NCI-H526 (cell line): ENCODE measurements at places on chromosomes 6 and 20.
A peak's percentile ranks its signal among the peaks of the same experiment; 100 is the strongest.

DNA sequence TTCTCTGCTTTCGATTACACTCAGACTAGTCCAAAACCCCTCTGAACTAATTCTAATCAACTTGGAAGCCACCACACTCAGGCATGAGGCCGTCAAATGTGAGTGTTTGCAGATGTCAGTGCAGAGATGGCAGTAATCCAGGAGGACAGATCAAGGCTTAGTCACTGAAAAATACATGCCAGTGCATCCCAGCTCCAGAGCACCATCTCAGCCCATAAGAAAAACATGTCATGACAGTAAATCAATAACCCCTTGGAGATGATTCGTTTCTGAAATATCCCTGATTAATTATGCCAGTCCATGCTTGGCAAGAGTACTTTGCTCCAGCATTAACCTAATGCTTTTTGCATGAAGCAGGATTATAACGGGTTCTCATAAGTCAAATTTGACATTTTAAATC is 179.5 kb downstream of the ADAT2 start:
- DNase-seq, result no peak

DNA sequence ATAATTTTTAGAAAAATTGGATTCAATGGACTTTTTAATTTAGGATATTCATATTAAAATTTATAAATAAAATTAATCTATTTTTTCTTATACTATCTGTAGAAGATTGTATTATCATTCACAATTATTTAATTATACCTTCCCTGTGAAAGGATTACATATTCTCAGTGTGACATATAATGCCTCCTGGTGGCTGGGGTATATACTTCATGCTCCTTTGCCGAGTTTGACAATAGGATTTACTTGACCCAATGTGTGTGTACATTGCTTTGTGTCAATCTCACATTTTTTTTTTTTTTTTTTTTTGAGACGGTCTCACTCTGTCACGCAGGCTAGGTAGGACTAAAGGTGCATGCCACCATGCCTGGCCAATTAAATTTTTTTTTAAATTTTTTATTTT is 230.0 kb upstream of the CHD6 start:
- DNase-seq, result no peak

- DNase-seq, result no peak
These were observed 27.9 kb downstream of the CDC5L start for GRCh38 chr6:44415449-44415848.

- no peak for DNase-seq
These were observed 8.3 kb upstream of the MMP9 start for GRCh38 chr20:46000262-46000996.

DNA sequence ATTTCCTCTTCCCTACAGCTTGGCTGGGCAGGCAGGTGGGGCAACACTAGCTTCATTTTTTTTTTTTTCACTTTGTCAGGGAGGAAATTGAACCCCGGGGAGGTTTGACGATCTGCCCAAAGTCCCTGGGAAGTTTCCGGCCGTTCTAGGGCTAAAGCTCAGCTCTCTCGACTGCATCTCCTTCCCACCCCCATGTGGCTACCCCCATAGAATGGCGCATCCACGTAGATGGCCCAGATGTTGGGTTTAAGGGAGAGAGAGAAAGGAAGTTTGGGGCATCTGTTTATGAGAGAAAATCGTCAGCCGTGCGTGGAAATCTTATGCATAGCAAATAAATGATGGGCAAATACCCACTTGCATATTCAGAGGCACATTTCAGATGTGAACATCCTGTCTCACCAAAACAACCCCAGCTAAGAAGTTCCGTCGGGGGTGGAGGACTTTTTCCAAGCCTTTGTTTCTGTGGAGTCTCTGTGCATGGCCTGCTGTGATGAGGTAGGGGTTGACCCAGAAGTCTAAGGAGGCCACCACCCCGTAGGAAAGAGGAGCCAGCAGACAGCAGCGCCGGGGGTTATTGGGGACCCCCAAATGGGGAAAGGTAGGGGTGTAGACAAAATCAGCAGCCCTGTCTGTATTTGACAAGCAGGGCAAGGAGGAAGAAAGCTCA is 40.5 kb upstream of the ZNF831 start:
- peak; percentile 50 for DNase-seq

- DNase-seq, result no peak
These were observed 49.9 kb upstream of the CD2AP start for GRCh38 chr6:47427680-47428079.

DNA sequence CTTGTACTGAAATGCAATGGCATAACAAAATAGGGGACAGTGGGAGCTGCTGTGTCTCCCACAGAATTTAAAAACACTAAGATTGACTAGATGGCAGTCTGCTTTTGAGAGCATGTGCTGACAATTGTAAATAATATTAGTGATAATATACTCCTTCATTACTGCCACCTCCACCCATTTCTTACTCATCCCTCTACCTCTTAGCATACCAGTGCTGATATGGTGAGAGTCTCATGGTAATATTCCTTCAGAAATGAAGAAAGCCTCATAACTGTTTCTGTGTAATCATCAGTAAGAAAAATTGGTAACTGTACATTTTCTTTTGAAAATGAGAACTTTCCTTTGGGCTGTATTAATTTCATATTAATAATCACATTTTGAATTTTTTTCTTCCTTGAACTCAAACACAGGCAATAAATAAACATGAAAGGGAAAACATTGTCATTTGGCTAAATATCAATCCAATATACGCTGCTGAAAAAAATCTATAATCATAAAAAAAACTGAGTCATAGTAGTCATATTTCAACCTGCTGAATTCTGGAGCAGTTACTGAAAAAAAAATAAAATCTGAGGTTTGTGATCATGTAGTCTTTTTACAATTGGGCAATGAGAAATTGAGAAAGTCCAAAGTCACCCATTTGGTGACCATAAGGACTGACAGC is 34.6 kb downstream of the FAM83B start:
- DNase-seq, result no peak

DNA sequence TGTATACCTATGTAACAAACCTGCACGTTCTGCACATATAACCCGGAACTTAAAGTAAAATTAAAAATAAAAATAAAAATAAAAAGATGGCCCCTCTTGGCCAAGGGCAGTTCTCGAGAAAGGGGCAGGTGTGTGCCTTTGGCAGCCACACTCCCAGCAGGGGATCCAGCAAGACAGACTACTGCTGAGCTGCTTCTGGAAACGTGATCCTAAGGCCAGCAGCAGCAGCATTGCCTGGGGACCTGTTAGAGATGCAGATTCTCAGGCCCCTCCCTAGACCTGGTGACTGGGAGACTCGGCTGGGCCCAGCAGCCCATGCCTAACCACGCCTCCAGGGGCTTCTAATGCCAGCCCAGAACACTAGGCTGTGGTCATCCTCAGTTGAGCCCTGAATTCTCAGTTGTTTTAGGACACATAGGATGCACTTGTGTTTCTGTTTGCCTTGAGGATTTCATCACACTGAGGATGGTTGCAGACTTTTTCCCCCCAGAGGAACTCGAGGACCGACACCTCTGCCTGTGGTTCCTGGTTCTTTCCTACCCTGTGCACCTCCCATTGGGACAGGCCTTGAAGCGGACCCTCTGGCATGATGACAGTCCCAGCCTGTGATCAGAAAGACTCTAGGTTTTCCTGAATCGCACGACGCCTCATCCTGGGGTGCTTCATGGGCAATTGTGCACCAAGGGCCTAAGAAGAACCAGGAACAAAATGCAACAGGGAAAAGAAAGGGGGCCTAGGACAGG is 105.9 kb downstream of the TOX2 start:
- no peak for DNase-seq

DNA sequence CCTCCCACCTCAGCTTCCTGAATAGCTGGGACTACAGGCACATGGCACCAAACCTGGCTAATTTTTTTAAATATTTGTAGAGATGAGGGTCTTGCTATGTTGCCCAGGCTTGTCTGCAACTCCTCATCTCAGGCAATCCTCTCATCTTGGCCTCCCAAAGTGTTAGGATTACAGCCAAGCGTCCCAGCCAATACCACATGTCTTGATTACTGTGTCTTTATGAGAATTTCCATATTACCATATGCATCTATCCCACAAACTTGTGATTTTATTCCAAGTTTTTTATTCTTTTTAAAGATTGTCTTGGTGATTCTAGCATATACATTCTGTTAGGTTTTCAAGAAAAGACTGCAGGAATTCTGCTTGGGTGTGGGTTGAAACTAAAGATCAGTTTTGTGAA is 82.7 kb downstream of the LPA start:
- no peak for DNase-seq

- DNase-seq, result no peak
These were observed 78.9 kb downstream of the FAM120B start for GRCh38 chr6:170385506-170385905.

- no peak for DNase-seq
These were observed 25.4 kb downstream of the VEGFA start for GRCh38 chr6:43795421-43795820.

DNA sequence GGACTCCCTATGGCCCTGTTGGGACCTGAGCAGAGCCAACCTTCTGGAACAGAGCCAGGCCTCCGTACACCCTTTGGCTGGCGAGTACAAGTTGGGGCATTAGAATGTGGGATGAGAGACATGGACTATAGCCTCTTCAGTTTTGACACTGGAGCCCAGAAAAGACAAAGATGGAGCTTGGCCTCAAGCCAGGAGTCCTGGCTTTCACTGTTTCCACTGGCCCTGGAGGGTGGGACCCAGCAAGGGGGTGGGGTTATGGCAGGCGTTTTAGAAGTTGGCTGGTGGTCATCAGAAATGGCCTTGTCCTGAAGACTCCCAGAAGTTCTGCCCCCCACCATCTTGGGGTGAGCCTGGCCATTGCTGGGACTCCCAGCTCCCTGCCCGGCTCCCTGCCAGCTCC is 21.8 kb downstream of the ITPR3 start:
- no peak for DNase-seq

DNA sequence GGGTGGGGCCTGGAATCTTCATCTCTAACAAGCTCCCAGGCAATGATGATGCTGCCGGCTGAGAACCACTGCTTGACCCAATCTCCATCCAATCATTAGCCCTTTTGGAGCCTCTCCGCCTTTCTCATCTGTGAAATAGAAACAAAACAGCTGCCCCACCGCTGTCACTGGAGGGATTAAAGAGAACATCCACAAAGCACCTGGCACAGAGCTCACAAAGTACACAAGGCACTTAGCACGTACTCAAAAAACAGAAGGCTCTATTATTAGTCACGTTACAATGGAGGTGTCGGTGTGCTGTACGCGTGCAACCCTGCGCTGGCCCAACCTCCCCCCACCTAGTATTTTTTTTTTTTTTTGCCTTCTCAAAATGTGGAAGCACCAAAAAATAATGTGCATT is 213.5 kb upstream of the ARID1B start:
- no peak for DNase-seq

DNA sequence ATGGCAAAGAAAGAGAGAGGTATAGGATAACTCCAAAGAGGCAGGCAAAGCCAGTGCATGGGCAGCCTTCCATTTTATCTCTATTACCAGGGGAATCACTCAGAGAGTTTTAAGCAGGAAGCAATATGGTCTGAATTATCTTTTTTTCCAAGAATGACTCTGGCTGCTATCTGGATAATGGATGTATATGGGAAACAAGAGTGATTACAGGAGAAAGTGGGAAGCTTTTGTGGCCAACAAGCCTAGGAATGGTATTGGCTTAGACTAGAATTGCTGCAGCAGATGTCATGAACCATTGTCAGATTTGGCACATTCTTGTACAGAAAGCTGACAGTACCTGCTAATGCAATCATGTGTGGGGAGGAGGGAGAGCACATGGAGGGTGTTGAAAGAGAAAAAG is 73.0 kb upstream of the BTBD3 start:
- no peak for DNase-seq

- DNase-seq, result no peak
These were observed 301.5 kb upstream of the CDH4 start for GRCh38 chr20:60950561-60950960.

DNA sequence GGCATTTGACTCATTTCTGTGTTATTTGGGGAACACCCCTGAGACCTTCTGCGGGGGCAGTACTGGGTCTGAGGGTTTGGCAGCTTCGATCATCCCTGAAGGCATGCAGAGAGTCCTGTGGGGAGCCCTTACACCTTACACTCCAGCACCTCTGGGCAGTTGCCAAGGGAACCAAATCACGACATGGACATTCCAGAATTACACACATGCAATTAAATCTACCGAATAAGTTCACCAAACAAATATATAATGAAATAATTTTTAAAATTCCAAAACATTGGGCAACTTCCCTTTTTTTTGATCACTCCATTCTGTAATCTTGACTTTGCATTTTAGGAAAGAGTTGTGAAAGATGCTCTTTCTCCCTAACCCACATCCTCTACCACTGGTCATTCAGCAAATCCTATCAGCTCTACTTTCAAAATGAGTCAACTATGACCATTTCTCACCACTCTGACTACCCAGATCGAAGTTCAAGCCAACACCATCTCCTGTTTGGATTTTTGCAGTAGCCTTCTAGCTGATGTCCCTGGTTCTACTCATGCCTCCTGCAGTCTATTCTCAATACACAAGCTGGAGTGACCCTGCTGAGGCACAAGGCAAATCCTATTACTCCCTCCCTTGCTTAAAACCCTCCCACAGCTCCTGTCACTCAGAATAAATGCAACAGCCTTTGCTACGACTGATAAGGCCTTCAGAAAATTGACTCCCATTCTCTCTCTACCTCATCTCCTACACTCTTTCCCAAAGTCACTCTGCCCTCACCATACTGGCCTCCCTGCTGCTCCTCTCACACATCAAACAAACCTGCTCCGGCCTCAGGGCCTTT is 533.3 kb downstream of the HACE1 start:
- no peak for DNase-seq

GRCh38 chr20:57468523-57469417 is 56.2 kb downstream of the CTCFL start:
- DNase-seq, result peak; percentile 99

GRCh38 chr20:15638816-15639215 is 934.4 kb downstream of the KIF16B start:
- DNase-seq, result no peak

GRCh38 chr6:145801021-145801420 is 13.6 kb downstream of the FBXO30 start:
- peak; percentile 44 for DNase-seq

DNA sequence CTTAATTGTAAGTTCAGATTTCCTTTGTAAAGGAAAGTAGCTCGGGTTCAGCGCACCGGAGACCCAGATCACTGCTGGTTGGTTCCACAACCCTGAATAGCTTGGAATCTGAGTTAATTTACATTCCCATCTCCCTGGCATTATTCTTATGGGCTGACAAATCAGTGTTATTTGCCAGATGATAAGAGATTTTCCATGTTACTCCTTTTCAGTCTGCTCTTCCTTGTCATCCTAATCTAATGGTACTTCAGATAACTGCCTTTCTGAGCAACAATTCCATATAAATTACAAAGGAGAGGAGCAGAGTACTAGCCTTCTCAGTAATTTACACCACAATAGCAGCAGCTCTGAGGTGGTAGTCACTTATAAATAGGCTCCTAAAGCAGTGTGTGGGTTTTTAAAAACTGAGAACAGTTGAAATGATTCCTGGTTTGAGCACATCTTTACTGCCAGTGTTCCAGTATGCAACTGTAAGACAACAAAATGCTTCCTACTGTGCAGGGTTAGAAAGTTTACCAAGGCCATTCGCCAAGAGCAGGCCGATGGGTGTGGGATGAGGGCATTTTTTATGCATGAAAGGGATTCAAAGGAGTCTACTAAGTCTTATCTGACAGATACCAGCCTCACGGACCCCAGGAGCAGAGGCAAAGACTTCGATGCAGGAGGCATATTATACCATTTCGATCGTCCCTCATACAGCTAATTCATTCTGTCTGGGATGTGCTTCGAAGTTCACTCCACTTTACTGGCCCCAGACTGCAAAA is 89.7 kb downstream of the NDUFAF5 start:
- DNase-seq, result no peak

- no peak for DNase-seq
These were observed 116.9 kb downstream of the SLX4IP start for GRCh38 chr20:10551732-10552724.
